ENCODE measurements at places on chromosomes 4 and X. TPM values are rescaled to one million over a fixed set of nuclear protein-coding genes. Genes with fewer than 3 reads are reported as not detected.

MRFAP1 gene
- 147 TPM for total RNA-seq

MTNR1A gene
- not detected for total RNA-seq

UGDH gene
- 87.4 TPM for total RNA-seq

FAM47E gene
- 0.44 TPM for total RNA-seq

ADGRA3 gene
- 15.9 TPM for total RNA-seq

GPR173 gene
- total RNA-seq: 0.18 TPM

MAGIX gene
- total RNA-seq: 9.8 TPM

SHROOM4 gene
- total RNA-seq: 2.8 TPM

TNMD gene
- total RNA-seq: not detected

POU4F2 gene
- not detected for total RNA-seq

SLAIN2 gene
- total RNA-seq: 30.1 TPM

USP26 gene
- not detected for total RNA-seq

ADAM29 gene
- not detected for total RNA-seq

TMEM144 gene
- 12.8 TPM for total RNA-seq

SCD5 gene
- 3.2 TPM for total RNA-seq

POF1B gene
- 32.8 TPM for total RNA-seq

DNA sequence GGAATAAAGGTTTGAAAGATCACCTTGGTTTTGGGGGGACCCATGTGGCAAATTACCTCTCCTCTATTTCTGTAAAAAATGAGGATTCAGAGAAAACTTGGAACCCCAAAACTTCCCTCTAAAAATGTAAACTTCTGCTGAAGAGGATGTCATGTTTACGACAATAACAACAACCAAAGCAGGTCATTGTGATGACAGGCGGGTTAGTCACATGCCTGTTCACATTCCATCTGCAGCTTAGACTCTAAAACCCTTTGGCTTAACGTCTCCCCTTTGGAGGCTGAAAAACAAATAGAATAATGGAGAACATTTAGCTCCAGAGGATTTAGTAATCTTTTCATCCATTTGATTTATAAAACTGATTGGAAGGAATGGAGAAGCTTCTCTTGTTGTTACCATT is 75.0 kb upstream of the FAM9C start:
- no peak for DNase-seq

- DNase-seq: no peak
These were observed 515.0 kb downstream of the INPP4B start for GRCh38 chr4:142331132-142331531.

- no peak for DNase-seq
These were observed 63.6 kb upstream of the TSPAN5 start for GRCh38 chr4:98722000-98722399.

- no peak for DNase-seq
These were observed 506.0 kb upstream of the FAM241A start for GRCh38 chr4:111639120-111639690.

DNA sequence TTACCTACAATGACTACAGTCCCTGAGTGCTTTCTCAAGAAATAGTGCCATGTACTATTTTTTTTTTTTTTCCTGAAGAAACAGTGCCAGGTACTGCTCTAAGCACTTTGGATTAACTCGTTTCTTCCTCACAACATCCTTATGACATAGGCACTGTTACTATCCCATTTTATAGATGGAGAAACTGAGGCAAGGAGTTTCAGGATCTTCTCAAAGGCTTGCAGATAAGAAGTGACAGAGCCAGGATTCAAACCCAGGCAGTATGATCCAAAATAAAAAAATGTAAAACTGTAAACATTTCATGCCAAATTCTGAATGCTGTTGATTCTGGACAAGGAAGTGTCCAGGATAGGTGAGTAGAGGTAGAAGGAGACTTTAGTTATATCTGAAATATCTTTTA is 1.1 kb downstream of the FANCB start:
- DNase-seq: no peak

- no peak for DNase-seq
These were observed 297.2 kb upstream of the GALNT7 start for GRCh38 chr4:172871381-172871780.

GRCh38 chr4:55547918-55548317 is 1.2 kb upstream of the CLOCK start:
- DNase-seq: no peak

- no peak for DNase-seq
These were observed 17.2 kb upstream of the SH3TC1 start for GRCh38 chr4:8181844-8182243.

DNA sequence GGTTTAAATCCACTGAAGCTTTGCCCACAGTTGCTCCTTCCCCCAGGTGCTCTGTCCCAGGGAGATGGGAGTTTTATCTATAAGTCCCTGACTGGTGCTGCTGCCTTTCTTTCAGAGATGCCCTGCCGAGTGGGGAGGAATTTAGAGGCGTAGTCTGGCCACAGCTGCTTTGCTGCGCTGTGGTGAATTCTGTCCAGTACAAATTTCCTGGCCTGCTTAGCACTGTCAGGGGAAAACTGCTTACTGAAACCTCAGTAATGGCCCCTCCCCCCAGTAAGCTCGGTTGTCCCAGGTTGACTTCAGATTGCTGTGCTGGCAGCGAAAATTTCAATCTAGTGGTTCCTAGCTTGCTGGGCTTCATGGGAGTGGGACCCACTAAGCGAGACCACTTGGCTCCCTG is 40.1 kb downstream of the UGT2B17 start:
- no peak for DNase-seq

- DNase-seq: no peak
These were observed 19.2 kb upstream of the SLC6A14 start for GRCh38 chrX:116417214-116417613.

DNA sequence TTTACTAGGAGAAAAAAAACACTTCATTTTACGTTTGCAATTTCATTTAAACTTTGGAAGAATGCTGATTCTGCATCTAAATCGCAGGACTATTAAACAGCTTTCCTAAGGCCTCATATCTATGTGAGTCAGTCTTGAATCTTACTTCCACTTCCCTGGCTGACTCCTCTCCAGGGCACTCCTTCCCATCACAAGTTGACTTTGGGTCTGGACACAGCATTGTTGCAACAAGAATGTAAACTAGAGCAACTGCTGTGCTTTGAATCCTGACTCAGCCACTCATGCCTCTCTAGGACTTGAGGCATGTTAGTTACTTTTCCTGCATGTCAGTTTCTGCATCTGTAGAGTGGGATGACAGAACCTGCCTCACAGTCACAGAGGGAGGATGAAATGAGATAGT is 413.8 kb downstream of the FAT4 start:
- no peak for DNase-seq

DNA sequence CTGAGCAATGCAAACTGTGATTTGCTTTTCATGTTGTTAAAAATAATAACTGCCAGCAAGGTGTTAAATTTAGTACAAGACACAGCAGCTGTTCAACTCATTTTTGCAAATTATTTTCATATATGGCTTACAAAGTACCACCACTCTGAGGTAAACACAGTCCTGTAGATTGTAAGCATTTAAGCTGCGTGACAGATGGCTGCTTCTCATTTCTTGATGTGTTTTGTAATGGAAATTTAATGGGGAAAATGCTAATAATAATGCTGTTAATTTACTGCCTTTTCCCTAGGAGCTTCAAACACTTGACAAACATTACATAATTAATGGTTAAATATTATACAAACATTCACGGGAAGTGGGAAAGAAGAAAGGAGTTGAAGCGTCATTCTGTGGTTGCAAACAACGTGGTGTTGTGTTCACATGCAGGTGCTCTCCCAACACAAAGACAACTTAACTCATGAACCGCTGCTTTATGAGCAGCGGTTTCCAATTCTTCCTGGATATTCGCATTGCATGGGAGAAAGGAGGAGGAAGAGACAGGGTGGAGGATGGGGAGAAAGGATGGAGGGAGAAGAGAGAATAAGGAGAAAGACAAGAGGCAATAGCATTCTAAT is 236.8 kb upstream of the VCX start:
- DNase-seq: no peak

GRCh38 chrX:78383594-78383993 is 56.2 kb upstream of the CYSLTR1 start:
- DNase-seq: no peak

GRCh38 chr4:112765317-112765974 is 128.5 kb downstream of the LARP7 start:
- no peak for DNase-seq

GRCh38 chr4:108054025-108054638 is 64.4 kb downstream of the HADH start:
- DNase-seq: no peak

GRCh38 chr4:78707268-78707667 is 68.9 kb upstream of the BMP2K start:
- DNase-seq: no peak

- DNase-seq: no peak
These were observed 43.3 kb upstream of the TEX13A start for GRCh38 chrX:105263801-105264200.

- no peak for DNase-seq
These were observed 46.1 kb downstream of the SMPX start for GRCh38 chrX:21711848-21712197.

GRCh38 chr4:19748519-19749479 is 502.9 kb upstream of the SLIT2 start:
- no peak for DNase-seq

GRCh38 chr4:127479031-127479622 is 153.6 kb upstream of the INTU start:
- no peak for DNase-seq

DNA sequence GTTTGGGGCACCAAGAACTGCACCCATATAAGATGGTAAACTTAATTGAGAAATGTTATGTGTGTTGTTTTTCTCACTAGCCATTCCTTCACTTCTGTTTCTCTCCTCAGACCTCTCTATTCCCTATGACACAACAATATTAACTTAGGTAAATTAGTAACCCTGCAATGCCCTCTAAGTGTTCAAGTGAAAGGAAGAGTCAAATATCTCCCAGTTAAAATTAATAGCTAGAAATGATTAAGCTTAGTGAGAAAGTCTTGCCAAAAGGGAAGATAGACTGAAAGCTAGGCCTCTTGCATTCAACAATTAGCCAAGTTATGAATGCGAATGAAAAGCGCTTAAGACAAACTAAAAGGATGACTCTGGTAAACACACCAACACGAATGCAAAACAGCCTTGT is 132.9 kb upstream of the KLF8 start:
- DNase-seq: no peak

DNA sequence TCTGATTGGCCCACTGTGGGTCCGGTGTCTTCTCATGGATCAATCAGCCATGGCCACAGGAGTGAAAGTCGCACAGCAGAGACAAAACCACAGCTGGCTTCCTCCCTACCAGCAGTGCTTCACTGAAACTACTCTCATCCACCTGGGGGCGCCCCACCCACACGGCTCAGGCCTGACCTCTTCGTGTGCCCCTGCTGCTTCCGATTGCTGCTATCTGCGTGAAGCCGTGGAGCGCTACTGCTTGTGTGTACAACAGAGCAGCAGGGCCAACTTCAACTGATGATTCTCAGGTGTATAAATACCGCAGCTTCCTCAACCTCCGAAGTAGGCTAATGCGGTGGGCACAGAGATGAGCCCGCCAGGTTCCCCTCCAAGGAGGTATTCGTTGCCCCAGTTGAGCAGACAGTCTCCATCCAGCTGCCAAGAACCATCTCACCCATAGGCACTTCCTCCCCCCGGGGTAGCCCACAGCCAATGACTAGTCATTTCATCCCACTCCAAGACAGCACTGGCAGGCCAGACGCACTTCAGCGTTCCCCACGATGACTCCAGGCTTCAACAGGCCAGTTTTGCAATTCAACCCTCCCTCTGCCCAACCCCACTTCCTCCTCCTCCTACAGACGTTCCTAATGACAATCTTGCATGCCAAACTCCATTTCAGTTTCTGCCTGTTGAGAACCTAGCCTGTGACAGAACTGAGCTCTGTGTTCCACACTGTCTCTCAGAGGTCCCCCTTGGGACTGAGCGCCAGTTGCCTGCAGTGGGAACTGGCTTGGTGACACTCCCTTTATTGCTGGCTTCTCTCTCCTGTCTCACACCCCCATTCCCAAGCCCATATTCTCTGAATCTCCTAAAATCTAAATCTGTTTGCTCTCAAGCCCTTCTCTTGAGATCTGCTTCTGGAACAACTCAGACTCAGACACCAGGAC is 41.3 kb upstream of the ATP6AP2 start:
- no peak for DNase-seq

- DNase-seq: no peak
These were observed 24.4 kb upstream of the FAM47B start for GRCh38 chrX:34918091-34918736.
